ENCODE measurements at places on chromosomes 12 and 14. TPM values are rescaled to one million over a fixed set of nuclear protein-coding genes. Genes with fewer than 3 reads are reported as not detected.
A peak's percentile ranks its signal among the peaks of the same experiment; 100 is the strongest.

DNA sequence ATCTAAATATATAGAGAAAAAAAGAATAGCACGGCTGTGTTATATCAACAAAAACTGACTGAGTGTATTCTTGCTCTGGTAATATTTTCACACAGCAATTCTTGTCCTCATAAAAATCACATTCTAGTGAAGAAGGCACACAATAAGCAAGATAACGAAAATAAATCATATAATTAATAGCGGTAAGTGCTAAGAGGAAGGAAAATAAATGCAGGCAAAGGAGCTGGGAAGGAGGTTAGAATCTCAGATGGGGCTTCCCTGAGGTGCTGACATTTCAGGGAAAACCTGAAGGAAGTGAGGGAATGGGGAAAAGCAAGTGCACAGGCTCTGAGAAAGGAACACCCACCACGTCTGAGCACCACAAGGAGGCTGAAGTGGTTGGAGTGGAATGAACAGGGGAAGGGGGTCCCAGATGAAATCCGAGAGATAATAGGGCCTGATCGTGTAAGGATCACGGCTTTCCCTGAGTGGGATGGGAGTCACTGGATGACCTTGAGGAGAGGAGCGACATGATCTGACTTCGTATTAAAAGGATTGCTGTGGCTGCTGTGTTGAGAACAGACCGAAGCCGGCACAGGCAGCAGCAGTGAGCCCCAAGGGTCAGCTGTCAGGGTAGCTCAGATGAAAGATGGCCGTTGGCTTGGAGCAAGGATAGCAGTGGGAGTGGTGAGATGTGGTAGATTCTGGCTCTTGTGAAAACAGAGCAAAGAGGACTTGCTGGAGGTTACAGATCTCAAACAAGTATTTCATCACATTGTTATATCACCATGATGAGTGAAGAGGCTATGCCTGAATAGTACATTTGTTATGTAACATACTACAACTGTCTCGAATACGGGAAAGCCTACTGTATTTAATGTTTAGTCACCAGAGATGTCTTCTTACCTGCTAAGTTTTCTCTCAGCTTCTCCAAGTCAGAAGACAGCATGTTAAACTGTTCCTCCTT lies 67.1 kb upstream of the VPS33A start:
- no peak for DNase-seq

- no peak for DNase-seq
Measured at GRCh38 chr14:70873627-70874026, 33.6 kb upstream of the PCNX1 start.

GRCh38 chr12:6866920-6867412 lies 365 bp upstream of the TPI1 start:
- no peak for DNase-seq

DNA sequence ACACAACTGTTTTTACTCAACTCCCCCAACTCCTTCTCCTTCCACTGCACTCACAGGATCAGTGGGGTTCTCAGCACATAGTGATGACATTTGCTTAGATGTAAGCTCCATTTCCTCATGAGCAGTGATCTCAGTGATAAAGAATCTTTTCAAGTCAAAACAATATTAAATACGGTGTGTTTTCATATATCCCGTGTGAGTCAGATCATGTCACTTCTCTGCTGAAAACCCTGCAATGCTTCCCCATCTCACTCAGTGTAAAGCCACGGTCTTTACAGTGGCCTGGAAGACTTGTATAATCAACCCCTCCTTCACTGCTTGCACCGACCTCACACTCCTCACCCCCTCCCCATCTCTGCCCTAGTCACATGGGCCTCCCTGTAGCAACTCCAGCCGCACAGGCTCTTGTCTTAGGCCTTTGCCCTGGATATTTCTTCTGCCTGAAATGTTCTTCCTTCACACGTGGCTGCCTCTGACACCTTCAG lies 149.7 kb upstream of the ARHGAP5 start:
- DNase-seq, result no peak

The CCDC197 gene
- total RNA-seq, result not detected

The CLEC14A gene
- total RNA-seq, result not detected

The TSPAN19 gene
- total RNA-seq, result not detected

DNA sequence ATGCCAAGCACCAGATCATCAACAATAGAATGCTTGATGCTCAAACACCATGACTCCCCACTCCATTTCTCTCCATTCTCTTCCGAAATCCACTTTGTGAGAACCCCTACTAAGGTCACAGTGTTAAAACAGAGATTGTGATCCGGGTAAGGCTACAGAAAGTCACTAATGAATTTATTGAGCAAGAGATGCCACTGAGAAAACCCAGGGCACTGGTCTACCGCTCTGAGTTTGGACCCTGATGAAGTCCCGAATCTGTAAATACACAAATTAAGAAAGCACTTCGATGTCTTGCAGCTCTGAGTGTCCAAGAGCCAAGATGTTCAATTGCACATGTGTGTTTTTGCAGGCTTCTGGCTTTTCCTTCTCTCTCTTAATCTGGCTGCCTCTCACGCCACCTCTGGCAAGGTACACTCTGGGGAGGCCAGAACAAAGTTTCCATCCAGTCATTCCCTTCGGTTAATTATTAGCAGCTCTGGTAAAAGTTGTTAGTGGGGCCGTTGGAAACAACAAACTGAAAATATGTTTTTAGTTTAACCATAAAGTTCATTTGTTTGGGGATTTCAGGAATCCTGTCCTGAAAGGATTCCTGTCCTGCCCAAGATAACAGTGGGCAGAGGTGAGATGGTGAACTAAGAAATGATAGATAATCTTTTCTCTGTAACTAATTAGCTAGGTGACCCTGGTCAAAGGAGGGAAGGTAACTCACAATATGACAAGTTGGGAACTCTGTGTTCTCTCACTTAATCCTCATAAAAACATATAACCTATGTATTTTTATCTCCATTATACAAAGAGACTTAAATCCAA lies 75.4 kb downstream of the BTG1 start:
- DNase-seq, result no peak

- no peak for DNase-seq
Measured at GRCh38 chr12:114311974-114312373, 94.0 kb downstream of the TBX5 start.

The DPY19L2 gene
- 6.2 TPM for total RNA-seq

- no peak for DNase-seq
Measured at GRCh38 chr12:59700153-59700450, 104.3 kb downstream of the SLC16A7 start.

The OTX2 gene
- not detected for total RNA-seq

The TAS2R42 gene
- total RNA-seq, result not detected

- no peak for DNase-seq
Measured at GRCh38 chr12:51465491-51465890, 40.9 kb downstream of the SLC4A8 start.

The MYL6 gene
- total RNA-seq, result 777 TPM

DNA sequence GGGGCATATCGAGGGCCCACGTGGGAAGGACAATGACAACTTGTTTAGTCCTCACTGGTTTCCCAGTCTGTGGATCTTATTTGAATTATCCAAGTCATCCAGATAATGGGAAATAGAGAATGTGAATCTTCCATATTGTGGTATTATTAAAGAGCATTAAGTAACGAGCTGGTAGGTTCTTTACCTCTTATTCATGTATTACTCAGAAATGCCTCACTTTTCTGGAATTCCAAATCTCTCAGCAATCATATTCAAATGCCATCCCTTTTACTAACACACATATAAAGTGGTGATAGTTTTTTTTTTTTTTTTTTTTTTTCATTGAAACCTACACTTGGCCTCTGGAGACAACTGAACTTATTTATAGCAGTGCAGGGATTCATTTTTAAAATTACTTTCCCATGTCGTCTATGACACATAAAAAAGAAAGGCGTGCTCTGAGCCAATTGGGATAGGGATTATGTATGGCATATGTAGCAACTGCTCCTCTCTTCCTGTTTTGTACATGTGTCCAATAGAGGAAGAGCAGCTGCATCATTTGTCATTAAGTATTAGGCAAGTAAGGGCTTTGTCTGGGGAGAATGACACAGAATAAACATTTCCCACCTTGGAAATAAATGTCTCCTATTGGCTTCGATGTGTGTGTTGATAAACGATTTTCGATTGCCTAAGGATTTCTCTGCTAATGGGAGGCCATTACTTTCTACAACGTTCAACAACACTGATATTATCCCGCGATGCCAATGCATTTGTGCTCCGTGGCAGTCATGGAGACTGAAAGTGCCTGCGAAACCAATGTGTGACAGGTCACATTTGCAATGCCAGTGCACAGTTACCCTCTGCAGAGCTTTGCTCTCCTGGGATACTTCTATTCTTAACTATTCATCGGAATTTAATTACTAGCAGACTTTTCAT lies 78.6 kb upstream of the IFNG-AS1 start:
- no peak for DNase-seq

DNA sequence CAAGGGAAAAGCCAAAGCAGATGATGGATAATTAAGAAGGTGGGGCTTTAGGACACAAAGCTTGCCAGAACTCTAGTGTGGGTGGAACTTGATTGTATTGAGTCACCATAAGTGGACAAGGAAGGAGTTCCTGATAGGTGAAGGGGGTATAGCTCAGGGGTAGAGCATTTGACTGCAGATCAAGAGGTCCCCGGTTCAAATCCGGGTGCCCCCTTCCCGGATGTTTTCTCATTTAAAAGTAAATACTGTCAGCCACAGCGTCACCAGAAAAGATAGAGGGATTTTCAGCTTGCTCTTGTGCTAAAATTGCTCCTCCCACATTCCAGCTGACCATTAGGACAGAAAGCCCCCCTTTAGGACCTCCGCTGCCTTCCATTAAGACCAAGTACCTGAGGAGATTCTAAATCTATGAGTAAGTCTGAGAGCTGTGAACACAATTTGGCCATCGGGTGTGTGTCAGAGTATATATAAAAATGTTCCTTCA lies 36.6 kb downstream of the DCAF4 start:
- DNase-seq, result no peak

DNA sequence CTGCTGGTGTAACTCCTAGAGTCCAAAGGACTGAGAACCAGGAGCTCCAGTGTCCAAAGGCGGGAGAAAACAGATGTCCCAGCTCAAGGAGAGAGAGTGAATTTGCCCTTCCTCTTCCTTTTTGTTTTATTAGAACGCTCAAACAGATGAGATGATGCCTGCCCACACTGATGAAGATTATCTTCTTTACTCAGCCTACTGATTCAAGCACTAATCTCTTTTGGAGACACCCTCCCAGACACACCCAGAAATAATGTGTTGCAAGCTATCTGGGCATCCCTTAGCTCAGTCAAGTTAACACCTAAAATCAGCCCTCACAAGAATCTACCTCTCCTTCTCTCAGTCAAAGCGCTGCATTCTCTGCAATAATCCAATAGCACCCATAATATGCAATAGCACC lies 78.2 kb upstream of the BCL2L14 start:
- DNase-seq, result no peak

DNA sequence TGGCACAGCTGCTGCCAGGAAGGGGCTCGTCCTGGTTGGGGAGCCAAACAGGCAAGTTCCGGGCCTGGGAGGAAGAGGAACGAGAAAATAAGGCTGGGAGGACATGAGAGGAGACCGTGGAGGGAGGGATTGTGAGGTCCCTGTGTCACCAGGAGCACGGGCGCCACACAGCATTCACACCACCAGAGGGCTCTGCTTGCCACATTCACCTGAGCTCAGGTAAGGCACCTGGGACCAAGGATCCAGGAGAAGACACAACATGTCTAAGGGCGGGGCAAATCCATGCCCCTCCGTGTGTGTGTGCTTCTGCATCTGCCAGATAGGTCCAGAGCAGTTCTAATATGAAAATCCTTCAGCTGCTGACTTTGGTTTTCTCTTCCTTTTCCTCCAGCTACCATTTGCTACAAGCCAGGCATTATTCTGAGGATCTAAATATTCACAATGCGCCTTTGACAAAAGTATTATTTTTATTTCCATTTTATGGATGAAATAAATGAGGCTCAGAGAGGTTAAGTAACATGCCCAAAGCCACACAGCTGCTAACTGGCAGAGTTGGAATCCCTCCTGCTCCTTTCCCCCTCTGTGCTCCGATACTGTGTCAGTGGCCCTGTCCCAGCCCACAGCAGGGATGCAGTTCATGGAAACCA lies 14.6 kb downstream of the RAPGEF3 start:
- DNase-seq, result peak; percentile 46

- DNase-seq, result no peak
Measured at GRCh38 chr14:24875991-24876878, 173.7 kb downstream of the STXBP6 start.

DNA sequence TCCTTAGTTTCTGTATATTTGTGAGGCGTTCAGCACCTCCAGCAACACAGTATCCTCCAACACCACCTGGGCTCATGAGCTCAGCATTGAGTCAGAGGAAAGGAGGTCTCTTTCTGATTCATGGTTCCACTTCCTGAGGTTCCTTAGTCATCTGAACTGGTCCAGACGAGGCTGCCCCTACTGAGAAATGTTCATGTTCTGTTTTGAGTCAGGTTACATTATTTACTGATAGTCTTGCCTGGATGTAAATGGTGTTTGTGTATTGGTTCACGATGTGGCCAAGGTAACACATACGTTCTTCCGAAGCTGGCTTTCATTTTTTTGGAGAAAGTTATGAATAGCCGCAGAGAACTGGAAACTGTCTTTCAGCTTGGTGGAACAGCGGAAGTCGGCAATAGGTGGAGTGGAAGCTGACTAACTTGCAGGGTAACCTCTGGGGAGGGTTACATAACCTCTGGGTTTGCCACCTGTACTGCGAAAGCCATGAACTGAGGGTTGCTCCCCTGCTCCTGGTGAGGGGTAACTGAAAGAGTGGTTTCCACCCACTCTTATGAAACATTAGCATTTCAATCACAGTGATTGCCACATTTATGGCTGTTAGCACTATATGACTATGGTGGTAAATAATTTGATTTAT lies 42.2 kb upstream of the MANSC4 start:
- DNase-seq, result peak; percentile 72

GRCh38 chr14:101604228-101604934 lies 43.1 kb downstream of the DIO3 start:
- no peak for DNase-seq

The ASPG gene
- total RNA-seq, result not detected

DNA sequence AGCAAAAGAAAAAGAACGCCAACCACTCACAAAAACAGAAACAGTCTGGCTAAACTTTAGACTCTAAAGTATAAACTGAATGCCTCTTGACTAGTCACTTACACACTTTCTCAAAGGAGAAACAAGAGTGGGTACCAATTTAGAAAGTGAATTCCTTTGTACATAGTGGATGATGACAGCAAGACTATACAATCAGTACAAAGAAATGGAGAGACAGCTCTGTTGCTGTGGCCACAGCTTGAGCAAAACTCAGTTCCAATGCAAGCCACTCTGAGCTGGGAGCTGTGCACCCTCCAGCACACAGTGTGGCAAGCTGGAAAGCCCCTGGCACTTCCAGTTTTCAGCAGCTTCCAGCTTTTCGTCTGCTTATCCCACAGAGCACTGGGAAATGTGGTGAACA lies 21.7 kb downstream of the NT5DC3 start:
- DNase-seq, result no peak
